ENCODE measurements at places on chromosomes 12 and 14. TPM values are rescaled to one million over a fixed set of nuclear protein-coding genes. Genes with fewer than 3 reads are reported as not detected.

Gene TESPA1
- total RNA-seq = not detected

Gene ARHGDIB
- total RNA-seq = 20.4 TPM

Gene NTS
- 18.9 TPM for total RNA-seq

Gene CMKLR1
- 2.2 TPM for total RNA-seq

Gene PTPRR
- 4.8 TPM for total RNA-seq

Gene MAP1LC3B2
- total RNA-seq = not detected

Gene DBX2
- total RNA-seq = not detected

Gene TMEM233
- not detected for total RNA-seq

Gene ACOT6
- not detected for total RNA-seq

Gene CLEC9A
- total RNA-seq = not detected

Gene POTEG
- not detected for total RNA-seq

Gene OVCH1
- 0.53 TPM for total RNA-seq

Gene KLRC4
- 0.28 TPM for total RNA-seq

Gene C1RL
- 64.5 TPM for total RNA-seq

Gene BICDL1
- 7.7 TPM for total RNA-seq

Gene MANSC4
- not detected for total RNA-seq

Gene CD69
- 0.07 TPM for total RNA-seq

Gene CLECL1
- not detected for total RNA-seq

Gene CYP46A1
- 0.47 TPM for total RNA-seq

Gene SLC5A8
- total RNA-seq = not detected

Gene SIX6
- not detected for total RNA-seq

Gene LRRC43
- 1.7 TPM for total RNA-seq
